Type B pancreatic cell (in vitro differentiated cells): ENCODE measurements at places on chromosomes 12 and 14.

- no peaks in the 10 kb centered on the region for H3K4me1 ChIP-seq
- H3K27me3 ChIP-seq, result no peaks in the 10 kb centered on the region
- DNase-seq, result no peak
These were observed 36.2 kb upstream of the KCNH3 start for GRCh38 chr12:49502590-49502989.

GRCh38 chr14:68709007-68709406 is 83.9 kb downstream of the ZFP36L1 start:
- H3K36me3 ChIP-seq, result no peaks in the 10 kb centered on the region
- no peak overlapping the region for H3K4me3 ChIP-seq
- no peak overlapping the region for H3K27ac ChIP-seq
- peaks cover 40% of the 10 kb centered on the region for H3K4me1 ChIP-seq

DNA sequence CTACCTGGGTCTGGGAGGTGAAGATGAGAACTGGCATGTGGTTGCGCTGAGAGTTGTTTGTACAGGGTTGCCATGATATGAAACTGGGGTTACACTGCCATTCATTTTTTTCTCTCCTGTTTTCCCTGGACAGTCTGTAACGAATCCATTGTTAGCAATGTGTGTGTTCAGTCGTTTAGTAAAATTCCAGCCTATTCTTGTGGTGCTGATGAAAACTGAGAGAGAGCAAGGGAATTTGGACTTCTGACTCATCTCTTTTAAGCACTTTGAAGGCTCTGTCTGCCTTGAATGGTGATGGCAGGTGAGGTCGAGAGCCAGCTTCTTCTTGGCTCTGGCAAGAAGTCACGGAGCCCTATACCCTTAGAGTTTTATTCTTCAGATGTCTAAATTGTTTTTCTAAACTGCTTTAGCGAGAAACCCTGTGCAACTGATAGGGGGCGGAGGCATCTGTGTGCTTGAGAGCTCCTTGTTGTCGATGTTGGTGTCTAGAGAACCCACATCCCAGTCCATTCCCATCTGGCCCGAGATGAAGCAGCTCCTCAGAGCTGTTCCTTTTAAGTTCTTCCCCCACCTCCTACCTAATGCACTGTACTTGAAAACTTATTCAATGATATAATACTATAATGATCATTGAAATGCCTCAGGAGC is 204.4 kb downstream of the TMX1 start:
- H3K4me3 ChIP-seq, result no peak overlapping the region
- H3K36me3 ChIP-seq, result no peaks in the 10 kb centered on the region
- H3K4me1 ChIP-seq, result peaks cover 12% of the 10 kb centered on the region
- DNase-seq, result no peak

DNA sequence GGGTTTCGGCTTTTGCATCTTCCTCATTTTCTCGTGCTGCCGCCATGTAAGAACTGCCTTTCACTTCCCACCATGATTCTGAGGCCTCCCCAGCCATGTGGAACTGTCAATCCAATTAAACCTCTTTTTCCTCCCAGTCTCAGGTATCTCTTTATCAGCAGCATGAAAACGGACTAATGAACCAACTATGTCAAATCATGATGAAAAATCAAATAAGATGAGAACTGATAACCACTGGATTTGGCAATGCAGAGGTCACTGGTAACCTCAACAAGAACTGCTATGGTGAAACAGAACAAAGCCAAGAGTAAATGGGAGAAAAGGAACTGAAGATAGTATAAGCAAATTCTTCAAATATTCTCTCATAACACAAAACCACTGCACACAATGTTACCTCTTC is 6.0 kb downstream of the EML5 start:
- H3K27ac ChIP-seq, result no peak overlapping the region
- no peak overlapping the region for H3K4me3 ChIP-seq
- peaks cover 5% of the 10 kb centered on the region for H3K4me1 ChIP-seq
- no peak for DNase-seq
- H3K36me3 ChIP-seq, result no peaks in the 10 kb centered on the region

- no peak for DNase-seq
- H3K27me3 ChIP-seq, result no peaks in the 10 kb centered on the region
- peaks cover 16% of the 10 kb centered on the region for H3K4me1 ChIP-seq
- H3K36me3 ChIP-seq, result peaks cover 20% of the 10 kb centered on the region
- H3K4me3 ChIP-seq, result peak overlapping the region; percentile 44
- peak overlapping the region; percentile 94 for H3K27ac ChIP-seq
These were observed 143.6 kb downstream of the PAWR start for GRCh38 chr12:79547044-79547734.

GRCh38 chr12:62732861-62733427 is 202.0 kb downstream of the PPM1H start:
- H3K4me1 ChIP-seq, result peaks cover 56% of the 10 kb centered on the region
- H3K27me3 ChIP-seq, result no peaks in the 10 kb centered on the region
- peak overlapping the region; percentile 41 for H3K4me3 ChIP-seq
- peaks cover 25% of the 10 kb centered on the region for H3K36me3 ChIP-seq
